GM23248 (cell line): ENCODE measurements at places on chromosomes 11 and 22. TPM values are rescaled to one million over a fixed set of nuclear protein-coding genes. Genes with fewer than 3 reads are reported as not detected.

CHCHD10 gene
- total RNA-seq, result 1.6 TPM in 1 of 2 replicates, not detected in the other

OR6A2 gene
- total RNA-seq, result not detected in 2 replicates

P4HA3 gene
- total RNA-seq, result 24.3 and 26.4 TPM in 2 replicates

SMTNL1 gene
- total RNA-seq, result not detected in 2 replicates

INSC gene
- total RNA-seq, result 0.89 and 1.2 TPM in 2 replicates

CTSD gene
- total RNA-seq, result 305 and 338 TPM in 2 replicates

RBMXL2 gene
- not detected in 2 replicates for total RNA-seq

INS gene
- not detected in 2 replicates for total RNA-seq

SCGB1D2 gene
- total RNA-seq, result not detected in 2 replicates

CRELD2 gene
- 57.1 and 73.2 TPM in 2 replicates for total RNA-seq

SAA2 gene
- not detected in 2 replicates for total RNA-seq

MYO18B gene
- total RNA-seq, result not detected in 2 replicates

CLTCL1 gene
- 10.2 and 20.0 TPM in 2 replicates for total RNA-seq

GAS2 gene
- total RNA-seq, result 0.51 and 1.2 TPM in 2 replicates

AHNAK gene
- 548 and 557 TPM in 2 replicates for total RNA-seq

TMPRSS6 gene
- total RNA-seq, result not detected in 2 replicates

OR8H3 gene
- total RNA-seq, result not detected in 2 replicates

GPR152 gene
- total RNA-seq, result not detected in 2 replicates

PDE2A gene
- total RNA-seq, result 0.25 and 2.3 TPM in 2 replicates

IRAG1 gene
- 5.9 and 6.7 TPM in 2 replicates for total RNA-seq
